ENCODE measurements at places on chromosomes 2 and 18.

DNA sequence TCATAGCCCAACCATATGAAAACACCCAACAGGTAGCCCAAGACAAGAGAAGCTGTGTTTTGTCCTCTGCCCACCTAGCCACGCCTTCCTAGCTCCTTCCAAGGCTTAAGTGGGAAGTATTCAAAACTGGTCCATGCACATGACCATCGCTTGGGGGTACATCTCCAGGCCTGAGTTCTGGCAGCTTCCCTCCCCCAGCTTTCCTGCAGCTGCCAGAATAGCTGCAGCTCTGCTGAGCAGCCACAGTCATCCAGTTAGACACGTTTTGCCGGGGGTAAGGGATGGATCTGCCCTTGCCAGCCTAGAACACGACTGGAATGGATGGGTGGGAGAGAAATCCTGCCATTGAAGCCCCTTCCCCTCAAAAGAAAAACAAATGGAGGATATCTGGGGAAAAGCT is 166.8 kb downstream of the NRP2 start:
- no peak for DNase-seq

GRCh38 chr2:159946326-159946999 is 116.0 kb downstream of the PLA2R1 start:
- DNase-seq, result no peak

- DNase-seq, result no peak
Measured at GRCh38 chr2:200352636-200353035, 46.1 kb downstream of the SPATS2L start.

DNA sequence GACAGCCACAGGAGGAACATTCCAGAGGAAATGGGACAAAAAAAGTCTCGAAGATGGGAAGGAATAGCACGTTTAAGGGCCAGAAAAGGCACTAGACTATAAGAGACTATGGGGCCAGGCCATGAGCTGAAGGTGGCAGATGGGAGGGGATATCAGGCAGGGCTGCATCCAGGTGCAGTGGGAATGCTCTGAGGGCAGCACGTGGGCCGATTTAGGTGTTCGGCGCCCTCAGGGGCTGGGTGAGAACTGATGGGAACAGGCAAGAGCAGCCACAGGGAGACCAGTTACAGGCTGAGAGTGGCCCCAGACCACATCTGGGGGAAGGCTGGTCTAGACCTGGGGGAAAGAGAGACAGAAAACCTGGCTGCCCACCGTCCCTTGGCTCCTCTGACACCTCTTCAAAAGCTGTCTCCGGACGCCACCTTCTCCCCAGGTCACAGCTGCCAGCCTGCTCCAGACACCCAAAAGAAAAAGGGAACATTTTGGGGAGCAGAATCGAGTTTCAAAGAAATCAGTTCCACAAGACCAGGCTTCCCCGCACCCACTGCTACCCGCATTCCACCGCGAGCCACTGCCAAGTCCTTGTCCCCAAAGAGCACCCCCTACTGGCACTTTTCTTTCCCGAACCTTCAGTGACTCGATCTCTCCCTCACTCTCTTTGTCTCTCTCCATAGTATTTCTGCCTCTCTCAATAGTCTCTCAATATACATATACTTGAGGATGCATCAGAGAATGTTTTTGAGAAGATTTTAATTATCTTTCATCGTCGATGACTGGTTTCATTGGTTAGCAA is 190.1 kb upstream of the AGAP1 start:
- no peak for DNase-seq

DNA sequence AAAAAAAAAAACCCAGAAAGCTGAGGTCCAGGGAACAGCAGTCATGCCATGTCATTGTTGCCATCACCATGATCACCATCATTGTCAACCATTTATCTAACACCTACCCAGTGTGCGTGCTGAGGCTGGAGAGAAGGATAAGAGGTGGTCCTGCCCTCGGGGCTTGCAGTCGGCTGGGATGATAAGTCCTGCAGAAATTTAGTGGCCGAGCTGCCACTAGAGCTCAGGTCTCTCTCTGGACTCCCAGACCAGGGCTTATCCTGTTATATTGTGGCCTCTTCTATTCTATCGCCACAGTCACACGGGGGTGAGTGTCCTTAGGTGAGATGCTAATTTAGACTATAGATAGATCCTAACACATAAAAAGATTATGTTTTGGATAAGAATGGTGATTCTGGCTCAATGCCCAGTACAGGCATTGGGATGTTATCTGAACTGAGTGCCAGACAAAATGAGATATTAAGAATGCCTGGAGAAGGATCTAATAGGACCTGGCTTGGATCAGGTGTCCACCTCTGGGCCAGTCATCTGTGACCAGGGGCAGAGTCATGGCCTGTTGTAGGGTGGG is 43.2 kb upstream of the YWHAQ start:
- DNase-seq, result no peak

GRCh38 chr2:121242175-121242875 is 42.7 kb downstream of the TFCP2L1 start:
- DNase-seq, result peak; percentile 53

GRCh38 chr18:10377956-10378355 is 76.5 kb upstream of the APCDD1 start:
- no peak for DNase-seq

DNA sequence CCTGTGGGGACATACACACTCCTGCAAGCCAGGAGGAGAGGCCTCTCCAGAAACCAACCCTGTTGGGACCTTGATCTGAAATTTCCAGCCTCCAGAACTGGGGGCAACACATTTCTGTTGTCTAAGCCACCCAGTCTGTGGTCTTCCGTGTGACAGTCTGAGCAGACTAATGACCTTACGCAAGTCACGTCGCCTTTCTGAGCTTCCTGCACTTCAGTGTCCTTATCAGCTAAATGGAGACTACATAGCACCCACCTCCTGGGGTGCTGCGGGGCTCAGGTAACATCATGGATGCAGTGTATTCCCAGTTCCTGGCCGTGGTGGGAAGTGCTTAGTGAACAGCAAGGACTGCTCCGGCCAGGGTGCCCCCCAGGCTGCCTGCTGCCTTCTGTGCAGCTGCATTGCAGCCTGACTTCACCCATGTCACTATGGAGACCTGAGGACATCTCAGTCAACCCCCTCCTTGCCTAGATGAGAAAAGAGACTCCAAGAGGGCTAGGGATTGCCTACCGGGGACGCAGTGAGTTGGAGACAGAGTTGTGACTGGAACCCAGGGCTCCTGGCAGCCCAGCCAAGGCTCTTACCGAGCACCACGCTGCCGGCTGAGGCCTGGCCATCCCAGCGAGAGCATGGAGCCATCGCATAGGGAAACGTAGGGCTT is 61.2 kb upstream of the FZD5 start:
- DNase-seq, result peak; percentile 40

DNA sequence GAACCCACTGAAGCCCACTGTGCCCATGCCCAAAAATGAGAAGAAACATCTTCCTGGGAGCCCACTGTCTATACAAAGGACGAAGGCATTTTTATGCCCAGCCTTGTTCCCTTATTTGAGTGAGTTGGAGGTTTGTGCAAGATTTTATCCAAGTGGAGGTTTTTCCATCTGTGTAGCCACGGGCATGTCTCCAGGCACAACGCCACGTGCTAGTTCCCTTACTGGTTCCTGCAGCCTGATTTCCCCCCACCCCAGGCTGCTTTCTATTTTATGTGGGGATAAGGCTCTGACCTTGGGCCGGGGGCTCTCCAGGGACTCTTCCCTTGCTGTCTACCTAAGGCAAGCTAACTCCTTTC is 22.2 kb upstream of the TXNL4A start:
- DNase-seq, result no peak

DNA sequence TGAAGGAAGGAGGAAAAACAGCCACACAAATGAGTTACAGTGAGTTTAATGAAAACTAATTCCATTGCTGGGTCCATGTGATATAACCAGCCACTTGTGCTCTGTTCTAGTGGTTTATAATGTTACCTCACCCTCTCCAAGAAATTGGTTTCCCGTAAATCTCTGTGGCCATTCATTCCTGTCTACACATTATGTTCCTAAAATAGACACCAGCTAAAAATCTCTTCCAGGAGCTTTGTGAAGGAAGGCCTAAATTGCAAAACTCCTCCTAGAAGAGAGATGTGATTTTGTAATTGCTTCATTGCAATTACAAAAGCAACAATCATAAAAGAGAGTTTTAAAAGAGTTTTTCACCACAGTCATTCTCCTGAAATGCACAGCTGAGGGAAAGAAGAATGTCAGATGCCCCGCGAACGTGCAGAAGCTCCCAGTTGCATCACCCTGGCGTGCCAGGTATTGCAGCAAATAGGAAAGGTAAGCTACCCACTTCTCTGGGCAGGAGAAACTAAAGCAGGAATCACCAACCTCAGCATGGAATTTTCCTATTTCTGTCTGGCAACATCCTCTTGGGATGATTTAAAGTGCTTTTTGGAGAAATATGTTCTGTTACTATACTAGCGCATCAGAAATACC is 1.7 kb downstream of the SCN1A start:
- no peak for DNase-seq
